EH (cell line): ENCODE measurements at places on chromosomes 7 and 10.

GRCh38 chr10:79311581-79312407, 35.5 kb upstream of the PPIF start:
- no peak for DNase-seq

- no peak for DNase-seq
Observed at GRCh38 chr10:111151595-111152307, 74.9 kb downstream of the ADRA2A start.

DNA sequence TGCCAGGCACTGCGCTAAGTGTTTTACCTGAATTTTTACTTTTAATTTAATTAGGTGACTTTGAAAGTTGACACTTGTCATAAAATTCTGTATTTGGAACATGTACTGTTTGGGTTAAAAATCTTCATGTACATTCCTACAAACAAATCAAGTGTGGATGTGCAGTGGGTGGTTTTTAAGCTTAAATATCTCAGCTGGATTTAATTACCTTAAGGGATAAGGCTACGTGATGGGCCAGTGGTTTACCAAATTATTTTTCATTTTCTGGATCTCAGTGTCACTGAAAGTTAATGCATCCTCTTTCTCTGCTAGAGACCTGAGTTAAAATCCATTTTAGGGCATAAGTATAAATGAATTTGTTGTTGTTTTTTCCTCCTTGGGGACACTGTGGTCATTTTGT, 51.1 kb downstream of the EXOC4 start:
- peak; percentile 4 for DNase-seq

DNA sequence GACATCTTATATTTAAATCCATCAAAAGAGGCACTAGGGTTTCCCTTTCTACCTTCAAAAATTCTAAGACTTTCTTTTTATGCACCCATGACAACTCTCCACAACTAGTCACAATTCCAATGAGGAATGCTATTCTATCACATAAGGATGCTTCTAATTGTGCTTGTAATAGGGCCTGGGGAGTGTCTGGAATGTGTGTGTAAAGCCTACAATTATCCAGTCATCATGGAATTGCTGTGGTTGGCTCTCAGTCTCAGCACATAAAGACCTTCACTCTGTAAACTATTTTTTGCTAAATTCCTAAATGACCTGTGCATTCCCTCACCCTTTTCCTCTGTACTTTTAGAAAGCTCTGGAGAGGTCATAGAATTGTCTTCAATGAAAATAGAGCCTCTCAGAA, 86.7 kb downstream of the EPDR1 start:
- DNase-seq, result no peak

GRCh38 chr7:10221084-10221483, 752.6 kb upstream of the PHF14 start:
- no peak for DNase-seq

DNA sequence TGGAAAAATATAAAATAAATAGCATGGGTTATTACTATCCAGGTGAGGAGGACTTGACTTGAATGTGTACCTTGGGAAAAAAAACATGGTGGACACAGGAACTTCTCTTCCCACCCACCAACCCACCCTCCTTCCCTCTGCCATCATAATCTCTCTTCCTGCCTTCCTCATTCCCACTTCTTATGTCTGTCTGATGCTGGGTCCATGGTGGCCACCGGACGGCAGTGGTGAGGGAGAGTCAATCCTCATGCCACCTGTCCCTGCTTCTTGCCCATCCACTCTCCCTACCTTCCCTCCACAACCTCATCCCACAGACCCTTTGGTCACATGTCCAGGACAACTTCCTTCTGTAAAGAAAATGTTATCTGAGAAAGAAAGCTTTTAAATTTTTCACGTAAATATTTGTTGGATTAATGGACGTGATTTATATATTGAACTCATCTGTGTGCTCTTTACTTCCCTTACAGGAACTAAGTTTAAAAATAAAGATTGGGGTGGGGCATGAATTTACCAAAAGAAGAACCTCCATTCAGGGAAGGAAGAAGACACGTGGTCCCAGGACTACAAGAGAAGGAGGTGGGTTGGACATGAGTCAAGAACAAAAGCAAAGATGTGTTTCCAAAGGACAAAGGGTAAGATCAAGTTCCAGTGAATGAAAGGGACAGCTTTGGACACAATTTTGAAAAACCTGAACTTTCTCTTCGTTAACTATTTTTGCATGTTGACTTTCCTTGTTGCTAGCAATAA, 104.5 kb downstream of the PIP4K2A start:
- no peak for DNase-seq

DNA sequence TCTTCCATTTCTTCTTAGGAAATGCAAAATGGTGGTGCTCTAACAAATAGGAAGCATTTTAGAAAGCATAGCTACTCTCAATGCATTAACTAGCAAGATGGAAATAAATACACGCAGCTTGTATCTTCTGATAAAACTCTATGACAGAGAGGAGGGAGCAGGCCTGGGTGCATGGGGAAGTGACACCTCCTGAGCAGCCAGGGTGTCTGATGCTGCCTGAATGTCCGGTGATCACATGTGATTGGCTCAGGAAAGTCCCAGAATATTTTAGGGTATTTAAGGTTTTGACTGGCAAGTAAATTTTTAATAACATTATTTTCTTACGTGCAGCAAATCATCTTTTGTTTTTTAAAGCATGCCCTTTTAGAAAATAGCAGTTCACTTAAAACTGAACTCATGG, 261.0 kb upstream of the KLF6 start:
- DNase-seq, result no peak

DNA sequence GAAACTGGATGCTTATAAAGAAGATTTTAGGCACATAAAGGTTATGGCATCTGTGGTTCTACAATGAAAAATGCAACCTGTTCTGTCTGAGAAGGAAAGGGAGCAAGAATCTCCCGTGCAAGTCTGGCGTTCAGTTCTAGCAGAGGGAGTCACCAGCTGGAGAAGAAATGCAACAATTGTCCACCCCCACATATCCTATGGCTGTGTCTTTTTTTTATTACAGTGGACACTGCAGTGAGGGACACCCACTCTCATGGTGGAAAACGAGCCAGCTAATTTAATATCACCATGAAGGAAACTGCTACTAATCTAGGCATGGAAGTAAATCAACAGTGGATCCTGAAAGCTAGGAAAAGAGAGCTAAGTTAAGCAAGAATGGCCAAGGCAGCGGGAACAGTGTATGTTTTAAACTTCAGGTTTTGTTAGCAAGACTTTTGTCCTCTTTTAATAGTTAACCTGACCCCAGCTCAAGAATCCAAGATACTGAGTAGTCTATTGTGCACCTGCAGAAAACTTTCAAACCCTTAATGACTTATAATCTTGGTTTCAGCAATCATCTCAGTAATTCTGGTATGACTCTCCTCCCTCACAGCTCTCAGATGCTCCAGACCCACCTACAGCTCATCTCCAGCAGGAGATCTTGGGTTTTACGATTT, 149.3 kb downstream of the FGFR2 start:
- no peak for DNase-seq

GRCh38 chr10:1107679-1108078, 51.5 kb downstream of the WDR37 start:
- no peak for DNase-seq

GRCh38 chr7:104156842-104157277, 51.0 kb downstream of the ORC5 start:
- DNase-seq, result peak; percentile 45

DNA sequence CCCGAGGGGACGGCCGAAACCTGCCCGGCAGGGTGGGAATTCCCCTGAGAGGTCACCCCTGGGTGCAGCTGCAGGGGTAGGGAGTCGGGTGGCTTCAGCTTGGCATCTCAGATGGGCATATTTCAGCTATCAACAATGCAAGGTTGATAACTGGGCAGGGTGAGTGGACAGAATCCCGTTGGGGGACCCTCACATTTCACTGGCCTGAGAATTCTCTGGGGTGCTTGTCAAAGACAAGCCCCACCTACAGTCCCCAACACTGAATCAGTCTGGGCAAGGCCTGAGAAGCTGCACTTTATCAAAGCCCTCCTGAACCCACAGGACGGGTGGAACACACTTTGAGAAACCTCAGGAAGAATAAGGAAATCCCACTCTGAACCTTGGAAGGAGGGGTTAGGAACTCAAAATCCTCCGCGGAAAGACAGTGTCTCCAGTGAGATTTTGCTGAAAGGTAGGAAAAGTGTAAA, 3.1 kb downstream of the RGS10 start:
- no peak for DNase-seq

DNA sequence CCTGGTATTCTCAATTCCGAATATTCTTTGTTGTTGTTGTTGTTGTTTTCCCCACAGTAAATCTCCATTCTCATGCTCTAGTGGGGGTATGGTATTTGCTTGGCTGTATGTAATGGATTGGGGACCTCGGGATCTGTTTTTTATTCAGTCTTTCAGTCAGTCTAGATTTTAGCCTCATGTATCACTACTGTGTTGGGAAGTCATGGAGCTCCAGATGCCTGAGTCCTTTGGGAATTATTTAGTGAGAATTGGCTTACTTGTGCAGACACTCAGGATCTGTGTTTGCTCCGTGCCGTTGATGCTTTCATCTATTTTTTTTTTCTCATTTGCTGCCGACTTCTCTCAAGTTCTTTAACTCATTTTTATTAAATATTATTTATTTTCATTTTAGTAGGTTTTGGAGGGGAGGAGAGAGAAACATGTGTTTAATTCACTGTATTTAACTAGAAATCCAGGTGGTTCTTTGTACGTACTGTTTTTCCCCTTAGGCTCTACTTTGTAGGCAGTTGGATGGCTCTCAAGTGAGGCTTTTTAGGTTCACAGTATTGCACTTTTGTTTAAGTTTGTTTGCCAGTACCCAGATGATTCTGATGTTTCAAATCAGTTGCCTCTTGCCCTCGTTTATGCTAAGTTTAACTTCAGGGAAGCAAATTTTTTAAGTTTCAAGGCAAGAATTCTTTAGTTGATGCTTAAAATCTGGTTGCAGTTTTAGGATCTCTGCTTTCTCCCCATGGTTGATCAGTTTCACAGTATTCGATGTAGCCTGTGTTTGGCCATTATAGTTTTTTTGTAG, 36.9 kb downstream of the ZNRF2 start:
- peak; percentile 35 for DNase-seq

- no peak for DNase-seq
Observed at GRCh38 chr10:99828464-99828863, 46.0 kb downstream of the ABCC2 start.

- no peak for DNase-seq
Observed at GRCh38 chr10:24618401-24618800, 105.3 kb downstream of the ARHGAP21 start.

GRCh38 chr10:109308971-109309370, 614.3 kb downstream of the XPNPEP1 start:
- no peak for DNase-seq

GRCh38 chr10:35299016-35299415, 37.3 kb upstream of the CCNY start:
- no peak for DNase-seq

- peak; percentile 95 for DNase-seq
Observed at GRCh38 chr7:18978108-18978495, 139.3 kb downstream of the TWIST1 start.

DNA sequence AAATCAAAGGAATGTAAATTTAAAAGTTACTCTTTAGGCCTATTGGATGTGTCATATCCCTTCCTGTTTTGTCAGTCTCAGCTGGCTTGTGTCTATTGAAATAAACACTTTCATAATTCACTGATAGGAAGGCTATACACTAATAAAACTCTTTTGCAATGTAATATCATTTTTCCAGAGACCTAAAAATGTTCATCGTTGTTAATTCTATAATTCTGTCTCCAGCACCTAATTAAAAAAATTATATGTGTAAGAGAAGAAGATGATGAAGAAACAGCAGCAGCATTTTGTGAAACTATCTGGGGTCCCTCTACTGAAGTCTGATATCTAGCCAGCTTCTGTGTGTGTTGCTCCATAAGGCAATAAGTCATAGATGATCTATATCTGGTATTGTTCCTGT, 602.7 kb downstream of the ETV1 start:
- no peak for DNase-seq

DNA sequence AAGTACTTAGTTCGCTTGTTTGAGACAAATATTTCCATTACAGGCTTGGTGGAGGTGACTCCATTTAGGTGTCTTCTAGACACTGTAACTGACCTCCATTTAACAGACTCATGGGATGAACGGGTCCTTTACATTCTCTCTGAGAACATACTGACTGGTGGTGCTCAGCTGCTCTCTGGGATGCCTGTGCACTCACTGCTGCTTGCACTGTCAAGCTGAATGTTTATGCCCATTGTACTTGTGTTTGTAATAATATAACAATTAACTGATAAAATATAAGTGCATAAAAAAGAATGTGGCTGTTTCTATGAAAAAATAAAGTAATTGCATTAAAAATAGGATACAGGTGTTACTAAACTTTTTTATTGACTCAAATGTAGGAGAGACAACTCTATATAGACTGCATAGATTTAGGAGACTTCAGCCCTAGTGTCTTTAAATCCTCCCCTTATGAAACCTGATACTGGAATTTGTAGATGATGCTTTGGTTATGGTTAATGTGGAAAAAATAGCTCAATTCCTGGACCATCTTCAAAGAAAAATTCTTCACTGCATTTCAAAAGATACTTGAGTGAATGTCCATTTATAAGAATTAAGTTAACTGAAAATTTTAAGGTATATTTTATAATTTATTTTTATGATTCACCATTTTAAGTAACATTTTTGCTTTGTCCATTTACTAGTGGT, 85.4 kb downstream of the CDK14 start:
- peak; percentile 16 for DNase-seq

GRCh38 chr7:80636709-80637108, 1.7 kb upstream of the CD36 start:
- DNase-seq, result no peak

GRCh38 chr10:30359373-30360206, 10.5 kb upstream of the MTPAP start:
- DNase-seq, result peak; percentile 58

DNA sequence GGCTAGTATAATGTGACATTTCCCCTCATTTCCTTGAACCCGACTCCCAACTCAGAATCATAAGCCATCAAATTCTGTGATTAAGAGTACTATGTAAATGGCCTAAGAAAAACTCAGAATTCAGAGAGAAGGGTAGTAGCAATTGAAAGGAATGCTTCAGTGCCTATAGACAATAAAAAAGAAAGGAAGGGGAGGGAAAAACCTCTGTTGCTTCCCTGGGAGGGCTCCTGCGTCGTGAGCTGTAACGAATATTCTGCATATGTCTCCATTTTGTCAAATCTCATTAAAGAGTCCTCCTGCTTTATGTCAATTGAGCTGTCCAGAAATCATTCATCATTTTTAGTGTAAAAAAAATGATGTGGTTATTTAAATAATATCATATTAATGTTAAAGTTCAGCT, 223.0 kb downstream of the VTI1A start:
- DNase-seq, result no peak

GRCh38 chr10:128714644-128715415, 588.6 kb upstream of the MKI67 start:
- no peak for DNase-seq

- DNase-seq, result no peak
Observed at GRCh38 chr10:49314806-49315205, 15.8 kb downstream of the C10orf71 start.

GRCh38 chr10:110790913-110791506, 80.7 kb upstream of the PDCD4 start:
- no peak for DNase-seq

- no peak for DNase-seq
Observed at GRCh38 chr7:27351786-27352185, 109.2 kb downstream of the EVX1 start.

- DNase-seq, result no peak
Observed at GRCh38 chr10:78175444-78176015, 141.9 kb downstream of the RPS24 start.

GRCh38 chr10:29712108-29712507, 77.3 kb upstream of the SVIL start:
- no peak for DNase-seq
